Suprapubic skin (tissue), 4 donors: ENCODE measurements at places on chromosomes 6 and 20. TPM values are rescaled to one million over a fixed set of nuclear protein-coding genes. Genes with fewer than 3 reads are reported as not detected.

DNA sequence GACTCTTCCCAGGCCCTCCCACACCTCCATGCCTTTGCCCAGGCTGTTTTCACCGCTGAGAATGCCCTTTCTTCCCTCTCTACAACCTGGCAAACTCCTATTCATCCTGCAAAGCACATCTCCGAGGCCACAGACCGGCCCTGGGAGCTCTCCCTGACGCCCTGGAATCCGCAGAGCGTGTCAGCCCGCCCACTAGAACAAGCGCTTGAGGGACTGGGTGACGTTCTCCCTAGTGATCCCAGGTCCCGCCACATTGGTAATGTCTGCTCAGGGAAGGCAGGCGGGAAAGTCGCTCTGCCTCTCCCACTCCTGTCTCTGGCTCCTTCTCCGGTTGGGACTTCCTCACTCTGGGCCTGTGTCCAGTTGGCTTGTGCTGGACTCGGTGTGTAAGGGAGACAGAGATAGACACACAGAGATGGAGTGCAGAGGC, 61.6 kb downstream of the SRC start:
- H3K4me3 ChIP-seq: no peak overlapping the region
- H3K36me3 ChIP-seq: peaks cover 19% of the 10 kb centered on the region
- no peak overlapping the region for H3K27ac ChIP-seq
- H3K27me3 ChIP-seq: peaks cover 8% of the 10 kb centered on the region
- H3K4me1 ChIP-seq: peaks cover 42% of the 10 kb centered on the region
- DNase-seq: no peak

- no peak overlapping the region for H3K4me3 ChIP-seq
- H3K27me3 ChIP-seq: no peaks in the 10 kb centered on the region
- peak overlapping the region; percentile 28 for H3K27ac ChIP-seq
- H3K4me1 ChIP-seq: peaks cover 15% of the 10 kb centered on the region
- DNase-seq: no peak
- H3K36me3 ChIP-seq: peaks cover 39% of the 10 kb centered on the region
These were observed 43.7 kb downstream of the CDC5L start for GRCh38 chr6:44431118-44431725.

GRCh38 chr6:153787341-153787606, 251.8 kb upstream of the OPRM1 start:
- no peak for DNase-seq
- no peak overlapping the region for H3K4me3 ChIP-seq
- H3K27me3 ChIP-seq: no peaks in the 10 kb centered on the region
- no peaks in the 10 kb centered on the region for H3K36me3 ChIP-seq
- no peaks in the 10 kb centered on the region for H3K4me1 ChIP-seq
- no peak overlapping the region for H3K27ac ChIP-seq

GRCh38 chr6:122654012-122654411, 43.8 kb downstream of the PKIB start:
- no peak for DNase-seq
- no peaks in the 10 kb centered on the region for H3K4me1 ChIP-seq
- H3K36me3 ChIP-seq: no peaks in the 10 kb centered on the region
- no peak overlapping the region for H3K4me3 ChIP-seq
- no peak overlapping the region for H3K27ac ChIP-seq

DNA sequence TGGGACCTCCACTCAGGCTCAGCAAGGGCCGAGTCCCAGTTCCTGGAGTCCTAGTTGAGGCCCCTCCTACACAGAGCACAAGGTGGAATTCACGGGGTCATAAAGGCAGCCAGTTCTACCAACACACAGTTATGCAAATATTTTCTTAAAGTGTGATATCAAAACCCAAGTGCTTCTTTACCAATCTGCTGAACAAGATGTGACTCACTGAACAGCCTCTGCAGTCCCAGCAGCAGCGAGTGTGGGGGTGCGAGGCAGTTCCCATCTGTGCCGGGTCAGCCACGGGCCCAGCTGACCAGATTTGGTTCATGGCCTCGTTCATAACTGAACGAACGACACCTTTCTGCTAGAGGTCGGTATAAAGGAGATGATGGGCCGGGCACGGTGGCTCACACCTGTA, 4.5 kb upstream of the TCEA2 start:
- no peak overlapping the region for H3K4me3 ChIP-seq
- H3K27ac ChIP-seq: no peak overlapping the region
- no peaks in the 10 kb centered on the region for H3K36me3 ChIP-seq
- H3K4me1 ChIP-seq: peaks cover 45% of the 10 kb centered on the region
- peaks cover 11% of the 10 kb centered on the region for H3K27me3 ChIP-seq
- DNase-seq: no peak

- DNase-seq: no peak
- peaks cover 50% of the 10 kb centered on the region for H3K36me3 ChIP-seq
- H3K27me3 ChIP-seq: no peaks in the 10 kb centered on the region
- H3K4me3 ChIP-seq: no peak overlapping the region
- H3K4me1 ChIP-seq: peaks cover 28% of the 10 kb centered on the region
These were observed 12.6 kb downstream of the IFNGR1 start for GRCh38 chr6:137206577-137206976.

GRCh38 chr20:49597825-49598395, 30.0 kb upstream of the PTGIS start:
- no peak overlapping the region for H3K27ac ChIP-seq
- H3K36me3 ChIP-seq: no peaks in the 10 kb centered on the region
- H3K4me1 ChIP-seq: peaks cover 13% of the 10 kb centered on the region

DNA sequence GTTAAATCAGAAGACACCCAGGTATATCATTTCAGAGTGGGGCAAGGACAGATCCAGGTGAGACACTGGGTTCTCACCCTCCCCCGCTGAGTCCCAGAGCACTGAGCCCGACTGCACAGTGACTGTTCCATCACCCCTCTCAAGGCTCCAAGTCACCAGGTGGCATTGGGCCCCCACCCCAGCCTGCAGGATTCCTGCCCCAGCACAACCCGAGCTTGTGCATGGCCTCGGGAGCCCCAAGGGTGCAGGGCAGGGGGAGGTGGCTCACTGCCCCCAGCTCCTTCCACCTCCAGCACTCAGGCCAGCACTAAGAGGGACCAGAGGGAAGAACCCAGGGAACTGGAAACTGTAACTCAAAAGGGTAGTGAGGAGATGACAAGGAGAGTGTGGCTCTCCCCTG, 39.3 kb upstream of the CST5 start:
- H3K36me3 ChIP-seq: no peaks in the 10 kb centered on the region
- no peak overlapping the region for H3K27ac ChIP-seq
- DNase-seq: no peak

- peaks cover 16% of the 10 kb centered on the region for H3K27me3 ChIP-seq
- H3K36me3 ChIP-seq: no peaks in the 10 kb centered on the region
- H3K4me3 ChIP-seq: no peak overlapping the region
These were observed 29.1 kb upstream of the STX16 start for GRCh38 chr20:58621906-58622548.

DNA sequence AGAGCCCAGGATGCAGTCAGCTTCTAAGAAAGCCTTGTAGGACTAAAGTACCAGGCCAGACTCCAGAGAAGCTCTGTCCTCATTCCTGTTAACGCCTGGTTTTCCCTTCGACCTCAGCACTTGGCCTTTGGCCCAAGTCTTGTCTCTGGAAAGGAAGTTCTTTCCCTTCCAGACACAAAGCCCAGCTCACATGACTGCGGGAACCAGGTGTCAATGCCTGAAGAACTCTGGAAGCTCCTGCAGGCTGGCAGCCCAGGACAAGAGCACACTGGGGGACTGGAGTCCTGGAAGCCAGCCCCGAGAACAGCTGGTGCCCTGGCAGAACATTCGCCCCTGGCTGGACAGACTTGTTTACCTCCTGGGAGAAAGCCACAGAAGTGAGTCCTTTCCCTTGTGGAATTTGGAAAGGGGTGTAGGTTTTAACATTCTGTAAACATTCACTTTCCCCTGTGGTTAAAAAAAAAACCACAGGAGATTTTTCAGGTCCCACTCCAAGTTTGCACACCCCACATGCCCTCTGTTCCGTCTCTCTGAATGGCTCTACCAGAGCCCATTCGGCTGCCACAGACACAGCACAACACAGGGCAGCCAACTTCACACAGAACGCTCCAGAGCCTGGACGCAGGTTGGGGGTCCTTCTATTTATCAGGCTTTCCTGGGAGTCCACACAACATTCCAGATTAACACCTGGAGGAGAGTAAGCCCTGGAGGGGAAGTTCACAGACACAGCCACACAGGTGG, 18.1 kb downstream of the ACSS1 start:
- peaks cover 86% of the 10 kb centered on the region for H3K4me1 ChIP-seq
- H3K4me3 ChIP-seq: no peak overlapping the region
- H3K27me3 ChIP-seq: no peaks in the 10 kb centered on the region
- peak; percentile 90 for DNase-seq

DNA sequence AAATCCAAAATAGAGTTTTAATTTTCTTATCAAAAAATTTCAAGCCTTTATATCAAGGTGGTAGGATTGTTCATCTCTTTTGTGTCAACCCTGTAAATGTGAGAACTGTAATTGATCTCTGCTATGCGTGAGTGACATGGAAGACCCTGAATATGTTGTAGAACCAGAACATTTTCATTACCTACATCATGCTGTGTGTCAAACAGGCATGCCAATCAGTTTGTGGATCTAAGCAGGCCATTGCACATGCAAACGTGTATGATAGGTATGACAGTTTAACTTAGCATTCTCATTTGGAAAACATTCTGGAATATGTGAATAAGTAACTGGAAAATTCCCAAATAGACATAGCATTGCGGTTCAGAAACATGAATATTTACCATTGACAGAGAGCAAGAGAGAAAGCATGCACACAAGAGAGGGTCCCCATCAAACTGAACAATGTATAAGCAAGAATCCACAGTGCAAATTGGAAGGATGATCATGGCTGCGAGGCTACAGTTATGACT, 641.6 kb upstream of the AGPAT4 start:
- H3K27ac ChIP-seq: no peak overlapping the region
- H3K27me3 ChIP-seq: no peaks in the 10 kb centered on the region
- H3K4me3 ChIP-seq: no peak overlapping the region
- H3K4me1 ChIP-seq: no peaks in the 10 kb centered on the region
- H3K36me3 ChIP-seq: no peaks in the 10 kb centered on the region
- no peak for DNase-seq

The MRAP2 gene
- total RNA-seq: 1.9 TPM

The TREML2 gene
- not detected for total RNA-seq

GRCh38 chr6:122790423-122791309, 1.6 kb downstream of the SMPDL3A start:
- no peaks in the 10 kb centered on the region for H3K27me3 ChIP-seq
- peaks cover 42% of the 10 kb centered on the region for H3K4me1 ChIP-seq
- H3K27ac ChIP-seq: peak overlapping the region; percentile 97

- H3K27ac ChIP-seq: no peak overlapping the region
- H3K36me3 ChIP-seq: no peaks in the 10 kb centered on the region
- DNase-seq: no peak
- no peak overlapping the region for H3K4me3 ChIP-seq
These were observed 247.6 kb downstream of the ALDH8A1 start for GRCh38 chr6:134702279-134702678.

The HLA-DQA1 gene
- total RNA-seq: 10.5 TPM

- H3K27me3 ChIP-seq: no peaks in the 10 kb centered on the region
- no peak overlapping the region for H3K27ac ChIP-seq
- H3K4me3 ChIP-seq: no peak overlapping the region
- no peak for DNase-seq
- no peaks in the 10 kb centered on the region for H3K4me1 ChIP-seq
These were observed 568.2 kb downstream of the HDGFL1 start for GRCh38 chr6:23137611-23138010.

DNA sequence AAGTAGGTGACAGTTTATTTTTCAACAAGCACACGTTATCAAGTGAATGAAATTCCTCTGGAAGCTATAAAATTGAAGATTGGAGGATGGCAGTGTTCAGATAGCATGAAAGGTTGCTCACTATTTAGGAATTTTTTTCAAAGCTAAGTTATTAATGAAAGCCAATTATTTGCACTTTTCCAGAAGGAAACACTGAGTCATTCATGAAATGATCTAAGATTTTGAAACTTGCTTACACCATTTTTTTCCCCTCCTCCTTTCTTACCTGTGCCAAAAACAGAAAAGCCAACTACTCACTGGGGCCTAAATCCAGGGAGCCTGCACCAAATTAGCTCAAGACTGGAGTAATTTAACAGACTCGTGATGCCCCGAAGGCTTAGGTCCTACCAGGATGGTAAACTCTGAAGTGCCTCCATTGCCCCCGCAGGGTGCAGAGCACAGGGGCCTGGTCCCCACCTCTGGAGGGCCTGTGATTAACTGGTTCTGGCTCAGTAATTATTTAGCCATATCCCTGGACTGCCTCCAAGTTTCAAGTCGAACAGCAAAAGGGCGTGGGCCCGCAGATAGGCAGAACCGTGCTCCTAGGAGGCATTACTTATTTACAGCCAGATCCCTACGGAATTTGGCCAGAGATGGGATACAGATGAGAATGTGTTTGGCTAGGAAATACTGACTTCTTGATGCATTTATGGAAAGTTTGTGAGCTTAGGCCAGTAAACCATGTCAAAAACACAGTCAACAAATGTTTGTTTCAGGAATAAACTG, 28.0 kb upstream of the ZNF217 start:
- H3K4me1 ChIP-seq: peaks cover 40% of the 10 kb centered on the region
- H3K4me3 ChIP-seq: peak overlapping the region; percentile 1
- H3K36me3 ChIP-seq: no peaks in the 10 kb centered on the region
- H3K27ac ChIP-seq: peak overlapping the region; percentile 88
- H3K27me3 ChIP-seq: no peaks in the 10 kb centered on the region
- DNase-seq: no peak
